Suppressor macrophage treated with lipopolysaccharide for 4 hours (primary cell): ENCODE measurements at places on chromosomes 5 and 9.

DNA sequence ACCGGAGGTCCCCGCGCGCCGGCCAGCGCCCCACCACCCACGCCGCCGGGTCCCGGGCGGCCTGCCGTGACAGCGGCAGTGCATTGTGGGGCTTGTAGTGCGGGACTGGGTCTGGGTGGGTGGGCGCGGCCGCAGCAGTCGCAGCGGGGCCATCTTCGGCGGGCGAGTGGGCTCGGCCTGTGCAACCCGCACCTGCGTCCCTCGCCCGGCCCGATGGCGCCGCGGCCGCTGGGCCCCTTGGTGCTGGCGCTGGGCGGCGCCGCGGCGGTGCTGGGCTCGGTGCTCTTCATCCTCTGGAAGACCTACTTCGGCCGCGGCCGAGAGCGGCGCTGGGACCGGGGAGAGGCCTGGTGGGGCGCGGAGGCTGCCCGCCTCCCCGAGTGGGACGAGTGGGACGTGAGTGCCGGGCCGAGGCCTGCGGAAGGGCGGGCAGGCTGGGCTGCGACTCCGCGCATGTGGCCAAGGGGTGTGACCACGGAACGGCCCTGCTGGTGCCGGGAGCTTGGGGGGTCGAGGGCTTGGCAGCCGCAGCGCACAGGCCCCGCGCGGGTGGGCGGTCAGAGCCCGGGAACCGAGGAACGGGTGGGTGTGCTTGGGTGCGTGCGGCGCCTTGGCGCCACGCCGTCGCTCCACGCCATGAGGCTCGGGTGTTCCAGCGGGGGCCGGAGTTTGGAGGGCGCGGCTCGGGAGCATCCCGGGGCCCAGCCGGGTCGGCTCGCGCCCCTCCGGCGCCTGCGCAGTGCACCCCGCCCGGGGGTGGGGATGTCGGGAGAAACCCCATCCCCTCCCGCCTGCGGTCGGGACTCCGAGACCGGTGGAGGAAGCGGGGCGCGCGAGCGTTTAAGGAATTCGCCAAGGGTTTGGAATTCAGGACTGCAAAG is at the start of gene ARL10:
TSS of gene ARL10 (plus strand) at position 137 of the 881 bp plus-strand sequence. CDS start at position 214, 77 bp downstream.
- DNase-seq = peak; percentile 61

DNA sequence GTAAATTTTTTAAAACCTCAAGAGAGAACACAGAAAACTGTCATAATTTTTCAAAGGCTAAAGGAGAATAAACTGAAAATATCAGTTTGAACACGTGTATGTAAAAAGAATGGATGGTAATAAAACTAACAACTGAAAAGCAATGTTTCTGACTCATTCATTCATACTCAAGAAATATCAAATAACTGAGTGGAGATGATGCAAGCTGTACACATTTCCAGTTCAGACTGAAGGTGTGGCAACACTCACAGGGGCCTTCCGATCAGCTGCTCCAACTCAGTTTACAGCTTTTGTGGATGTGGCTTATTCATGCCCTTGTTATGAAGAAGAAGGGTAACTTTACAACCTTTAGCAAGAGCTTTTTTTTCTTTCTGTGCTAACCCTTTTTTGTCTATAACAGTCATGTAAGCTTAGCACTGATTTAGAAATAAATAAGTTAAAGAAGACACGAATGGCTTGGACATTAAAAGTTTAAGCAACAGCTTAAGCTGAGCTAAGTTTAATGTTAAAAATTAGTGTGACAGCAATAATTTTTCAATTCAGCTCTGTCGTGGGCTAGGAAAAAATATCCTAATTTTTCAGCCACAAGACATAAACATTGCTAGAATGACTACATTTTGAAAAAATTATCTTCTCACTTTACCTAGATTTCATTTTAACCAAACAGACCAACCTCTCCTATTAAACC is 453.5 kb downstream of the RAB3C start:
- peak; percentile 77 for DNase-seq

GRCh38 chr5:19488786-19489185 is 499.2 kb downstream of the CDH18 start:
- DNase-seq = no peak

DNA sequence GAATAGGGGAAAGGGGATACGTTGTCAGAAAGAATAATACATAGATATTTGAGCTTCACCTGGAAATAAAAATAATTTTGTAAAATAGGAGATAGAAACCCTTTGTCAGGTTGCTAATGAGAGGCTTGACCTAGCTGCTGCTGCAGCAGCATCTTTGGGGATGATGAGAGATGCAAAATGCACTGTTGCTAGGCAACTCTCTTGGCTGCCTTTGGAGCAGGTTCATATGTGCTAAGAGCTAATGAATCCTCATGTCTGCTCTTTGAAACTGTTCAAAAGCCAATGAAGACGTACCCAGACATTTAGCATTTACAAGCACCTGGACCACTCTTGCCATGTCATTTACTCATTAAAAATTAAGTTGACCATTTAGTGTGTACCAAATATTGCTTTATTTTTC is 121.7 kb downstream of the FOCAD start:
- DNase-seq = no peak
